ENCODE measurements at places on chromosomes 16 and 17. TPM values are rescaled to one million over a fixed set of nuclear protein-coding genes. Genes with fewer than 3 reads are reported as not detected.

Gene CEP112
- total RNA-seq = 5.2 TPM

Gene SULT1A2
- 1.3 TPM for total RNA-seq

- H3K36me3 ChIP-seq = no peaks in the 10 kb centered on the region
- no peak overlapping the region for H3K27ac ChIP-seq
- peaks cover 30% of the 10 kb centered on the region for H3K4me1 ChIP-seq
- no peaks in the 10 kb centered on the region for H3K27me3 ChIP-seq
- DNase-seq = no peak
- H3K4me3 ChIP-seq = no peak overlapping the region
Observed at GRCh38 chr17:4938069-4938491, 1.8 kb downstream of the SLC25A11 start.

GRCh38 chr16:87198328-87198832 lies 118.8 kb downstream of the C16orf95 start:
- no peaks in the 10 kb centered on the region for H3K4me1 ChIP-seq
- H3K36me3 ChIP-seq = no peaks in the 10 kb centered on the region
- no peak overlapping the region for H3K27ac ChIP-seq
- DNase-seq = no peak
- no peaks in the 10 kb centered on the region for H3K27me3 ChIP-seq

DNA sequence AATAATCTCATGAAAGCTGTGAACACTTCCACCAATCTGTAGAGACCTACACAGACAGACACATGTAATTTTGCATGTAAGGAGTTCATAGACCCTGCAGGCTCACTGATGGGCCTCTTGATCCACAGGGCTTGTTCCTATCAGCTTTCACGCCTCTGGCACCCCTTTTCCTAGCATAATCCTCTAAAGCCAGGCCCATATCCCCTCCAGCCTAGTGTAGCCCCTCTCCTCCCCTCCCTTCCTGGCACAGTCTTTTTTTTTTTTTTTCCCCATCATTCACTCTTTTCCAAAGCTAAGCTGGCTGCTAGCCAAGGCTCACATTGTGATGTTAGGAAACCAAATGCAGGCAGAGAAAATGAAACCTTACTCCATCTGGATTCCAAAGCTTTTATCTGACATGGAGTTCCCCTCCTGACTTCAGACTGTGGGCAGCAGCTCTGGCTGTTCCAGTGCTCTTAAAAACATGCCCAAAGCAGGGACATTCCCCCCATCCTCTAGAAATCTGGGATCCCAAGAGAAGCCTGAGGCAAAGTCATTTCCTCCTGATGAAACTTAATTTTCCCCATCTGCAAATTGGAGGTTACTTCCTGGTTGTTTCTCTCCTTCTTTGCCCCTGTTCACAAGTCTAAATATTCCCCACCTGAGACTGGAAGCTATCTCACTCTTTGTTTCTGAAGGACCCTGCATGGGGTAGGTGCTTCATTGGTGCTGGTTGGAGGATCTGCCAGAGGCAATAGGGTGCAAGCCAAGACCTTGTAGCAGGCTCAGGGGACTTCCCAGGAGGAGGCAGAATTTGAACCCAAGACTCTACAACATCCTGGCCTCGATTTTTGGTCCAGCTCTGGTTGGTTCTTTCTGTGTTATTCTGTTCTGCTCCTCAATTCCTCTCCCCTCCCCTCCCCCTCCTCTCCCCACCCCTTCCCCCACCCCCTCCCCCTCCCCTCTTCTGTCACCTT lies 9.9 kb upstream of the CCL5 start:
- H3K36me3 ChIP-seq = no peaks in the 10 kb centered on the region
- no peak for DNase-seq
- H3K4me1 ChIP-seq = no peaks in the 10 kb centered on the region
- peak overlapping the region; percentile 65 for H3K27ac ChIP-seq

DNA sequence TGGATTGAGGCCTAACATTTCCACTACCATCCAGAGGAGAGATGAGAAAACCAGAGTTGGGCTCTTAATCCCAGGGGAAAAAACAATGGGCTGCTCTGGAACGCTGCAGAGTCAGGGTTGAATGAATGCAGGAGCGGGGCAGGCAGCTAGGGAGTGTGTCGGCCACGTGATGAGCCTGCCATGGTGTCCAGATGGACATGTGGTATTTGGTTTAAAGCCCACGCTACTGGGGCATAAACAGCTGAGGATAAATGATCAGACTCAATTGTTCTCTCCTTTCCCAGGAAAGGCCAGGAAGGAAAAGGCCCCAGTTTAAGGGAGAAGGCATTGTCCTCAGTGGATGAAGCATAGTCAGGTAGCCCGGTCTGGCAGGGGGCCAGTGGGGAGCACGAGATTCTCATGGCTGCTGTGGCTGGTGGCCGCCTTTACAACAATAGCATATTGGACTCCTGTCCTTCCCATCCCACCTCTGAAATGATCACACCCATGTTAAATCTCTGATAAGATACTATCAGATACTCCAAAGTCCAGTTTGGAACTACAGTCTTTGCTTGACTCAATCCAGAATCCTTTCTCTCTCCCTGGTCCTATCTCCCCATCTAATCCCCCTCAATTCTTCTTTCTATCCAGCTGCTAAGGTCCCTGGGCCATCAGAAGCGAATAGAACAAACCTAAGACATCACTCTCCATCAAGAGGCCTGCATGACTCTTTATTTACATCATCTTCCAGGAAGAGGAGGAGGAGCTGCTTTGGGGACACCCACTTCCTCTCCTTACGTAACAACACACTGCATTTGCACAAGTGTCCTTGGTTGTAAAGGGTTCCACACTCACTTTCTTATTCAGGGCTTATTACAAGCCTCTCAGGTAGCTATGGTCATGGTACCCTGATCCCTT lies 20.4 kb downstream of the CA4 start:
- no peaks in the 10 kb centered on the region for H3K36me3 ChIP-seq
- no peak for DNase-seq
- H3K27me3 ChIP-seq = no peaks in the 10 kb centered on the region
- no peak overlapping the region for H3K4me3 ChIP-seq
- H3K4me1 ChIP-seq = peaks cover 33% of the 10 kb centered on the region

DNA sequence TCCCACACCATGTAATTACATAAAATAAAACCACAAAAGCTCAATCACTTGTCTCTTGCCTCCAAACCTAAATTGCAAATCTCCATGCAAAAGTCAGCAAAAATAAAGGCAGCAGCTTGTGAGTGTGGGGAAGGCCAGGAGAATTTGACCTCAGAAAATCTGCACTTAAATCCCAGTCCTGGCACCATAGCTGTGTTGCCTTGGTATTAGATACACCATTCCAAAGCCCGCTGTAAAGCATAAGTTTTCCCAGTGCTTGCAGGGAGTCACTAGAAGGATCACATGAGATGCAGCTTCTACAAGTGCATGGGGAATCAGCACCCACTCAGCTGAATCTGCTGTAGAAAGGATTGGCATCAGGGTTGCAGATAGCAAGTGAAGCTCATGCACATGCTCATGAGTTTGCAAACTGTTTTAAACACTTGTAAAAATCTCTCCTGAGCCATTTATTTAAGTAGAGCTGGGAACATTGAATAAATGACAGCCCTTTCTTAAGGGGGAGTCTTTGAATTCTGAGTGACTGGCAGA lies 495.0 kb upstream of the HSBP1 start:
- no peak overlapping the region for H3K4me3 ChIP-seq
- no peak for DNase-seq
- no peak overlapping the region for H3K27ac ChIP-seq
- H3K36me3 ChIP-seq = no peaks in the 10 kb centered on the region

DNA sequence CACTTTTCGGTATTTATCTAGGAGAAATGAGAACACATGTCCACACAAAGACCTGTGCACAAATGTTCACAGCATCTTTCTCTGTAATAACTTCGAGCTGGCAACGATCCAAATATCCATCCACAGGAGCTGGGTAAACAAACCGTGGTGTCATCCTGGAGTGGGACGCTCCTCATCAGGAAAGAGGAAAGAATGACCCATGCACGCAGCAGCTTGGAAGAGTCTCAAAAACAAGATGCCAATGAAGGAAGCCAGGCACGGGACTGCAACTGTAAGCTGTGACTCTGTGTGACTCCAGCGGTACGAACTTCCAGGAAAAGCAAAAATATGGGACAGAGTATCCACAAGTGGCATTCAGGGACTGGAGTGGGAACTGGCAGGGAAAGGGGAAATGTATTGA lies 36.7 kb upstream of the CIBAR2 start:
- no peaks in the 10 kb centered on the region for H3K27me3 ChIP-seq
- no peak for DNase-seq
- no peaks in the 10 kb centered on the region for H3K36me3 ChIP-seq
- peaks cover 16% of the 10 kb centered on the region for H3K4me1 ChIP-seq
- no peak overlapping the region for H3K4me3 ChIP-seq

DNA sequence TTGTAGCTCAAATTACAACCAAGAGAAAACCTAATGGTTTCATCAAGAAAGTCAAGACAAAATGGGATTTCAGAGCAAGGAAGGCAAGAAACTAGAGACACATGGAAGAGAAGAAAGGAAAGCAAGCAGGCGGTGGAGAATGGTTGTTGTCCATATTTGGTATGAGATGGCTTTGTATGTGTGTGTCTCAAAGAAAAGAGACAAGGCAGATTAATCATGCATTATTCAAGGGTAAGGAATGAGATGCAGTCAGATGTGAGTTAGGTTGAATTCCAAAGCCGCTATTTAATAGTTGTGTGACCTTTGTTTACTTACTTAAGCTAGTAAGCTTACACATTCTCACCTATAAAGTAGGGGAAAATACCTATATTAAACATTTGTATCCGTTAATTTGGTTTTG lies 1029.6 kb downstream of the CDH11 start:
- H3K4me3 ChIP-seq = no peak overlapping the region
- no peaks in the 10 kb centered on the region for H3K4me1 ChIP-seq
- no peaks in the 10 kb centered on the region for H3K27me3 ChIP-seq
- no peaks in the 10 kb centered on the region for H3K36me3 ChIP-seq
- H3K27ac ChIP-seq = no peak overlapping the region

GRCh38 chr16:7853197-7853596 lies 520.6 kb downstream of the RBFOX1 start:
- H3K27ac ChIP-seq = no peak overlapping the region
- H3K4me1 ChIP-seq = no peaks in the 10 kb centered on the region
- no peaks in the 10 kb centered on the region for H3K27me3 ChIP-seq

Measured in body of pancreas (tissue), 4 donors.